Activated B cell treated with CpG ODN at 0.5 μM for 24 hours (primary cell): ENCODE measurements at places on chromosomes 11 and 22. TPM values are rescaled to one million over a fixed set of nuclear protein-coding genes. Genes with fewer than 3 reads are reported as not detected.

DNA sequence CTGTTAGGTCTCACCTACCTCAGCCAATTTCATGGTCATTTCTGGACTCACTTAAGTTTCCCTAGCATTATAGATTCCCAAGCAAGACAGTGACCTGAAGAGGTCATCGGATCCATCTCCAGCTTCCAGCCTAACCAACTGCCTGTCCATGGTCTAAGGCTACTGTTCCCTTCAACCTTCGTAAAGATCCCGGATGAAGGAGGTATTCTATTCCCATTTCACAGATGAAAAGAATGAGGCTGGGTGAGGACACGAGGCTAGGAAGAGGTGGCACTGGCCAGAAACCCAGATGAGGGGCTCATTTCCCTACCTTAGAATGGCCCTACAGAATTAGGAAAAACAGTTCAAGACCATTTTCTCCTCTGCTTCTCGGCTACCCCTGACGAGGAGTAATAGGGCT lies 31.3 kb upstream of the DRD2 start:
- no peaks in the 10 kb centered on the region for H3K36me3 ChIP-seq
- H3K27ac ChIP-seq, result no peak overlapping the region
- DNase-seq, result no peak

- H3K27me3 ChIP-seq, result peaks cover 20% of the 10 kb centered on the region
- H3K27ac ChIP-seq, result no peak overlapping the region
- H3K36me3 ChIP-seq, result no peaks in the 10 kb centered on the region
- no peak overlapping the region for H3K4me3 ChIP-seq
These were observed 245.7 kb downstream of the ST3GAL4 start for GRCh38 chr11:126601136-126601535.

- H3K4me1 ChIP-seq, result peaks cover 4% of the 10 kb centered on the region
- peaks cover 9% of the 10 kb centered on the region for H3K27me3 ChIP-seq
- peak overlapping the region; percentile 9 for H3K4me3 ChIP-seq
- H3K36me3 ChIP-seq, result no peaks in the 10 kb centered on the region
These were observed 4.5 kb downstream of the INPP5J start for GRCh38 chr22:31127181-31127772.

DNA sequence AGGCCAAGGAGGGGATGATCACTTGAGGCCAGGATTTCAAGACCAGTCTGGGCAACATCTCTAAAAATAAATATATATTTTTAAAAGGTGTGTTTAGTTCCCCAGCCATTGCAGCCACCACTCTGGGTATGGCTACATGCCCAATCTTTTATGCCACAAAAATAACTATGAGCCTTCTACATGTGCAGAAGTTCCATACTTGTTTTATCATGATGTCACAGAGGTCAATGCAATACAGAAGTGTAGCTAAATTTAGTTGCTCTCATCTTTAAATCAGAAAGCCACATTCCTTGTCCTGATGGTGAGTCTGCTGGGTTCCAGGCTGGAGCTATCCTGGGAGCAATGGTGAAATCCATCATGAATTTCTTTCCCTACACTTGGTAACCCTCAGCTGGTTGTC lies 436.3 kb downstream of the DYNC2H1 start:
- no peaks in the 10 kb centered on the region for H3K27me3 ChIP-seq
- DNase-seq, result no peak
- no peak overlapping the region for H3K27ac ChIP-seq
- no peak overlapping the region for H3K4me3 ChIP-seq

DNA sequence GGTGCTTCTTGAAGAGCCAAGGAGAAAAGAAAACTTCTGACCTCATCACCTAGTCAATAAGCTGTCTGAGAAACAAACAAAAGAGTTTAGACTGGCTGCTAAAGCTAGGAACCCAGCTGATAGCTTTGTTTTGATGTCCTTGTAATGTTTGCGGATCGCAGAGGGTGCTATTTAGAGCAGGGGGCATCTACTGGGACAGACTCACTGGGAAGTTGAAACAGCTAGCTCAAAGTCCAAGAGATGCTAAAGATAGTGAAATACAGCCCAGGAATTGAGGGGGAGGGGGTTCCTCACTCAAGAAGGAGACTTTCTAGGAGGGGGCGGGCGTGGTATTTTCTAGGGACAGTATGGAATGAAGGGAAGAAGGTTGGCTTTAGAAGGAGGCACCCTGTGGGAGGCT lies 18.9 kb downstream of the ZBTB16 start:
- DNase-seq, result no peak
- no peak overlapping the region for H3K27ac ChIP-seq
- no peaks in the 10 kb centered on the region for H3K36me3 ChIP-seq
- peaks cover 43% of the 10 kb centered on the region for H3K4me1 ChIP-seq
- peaks cover 42% of the 10 kb centered on the region for H3K27me3 ChIP-seq
- H3K4me3 ChIP-seq, result no peak overlapping the region

Gene MAPK11
- total RNA-seq, result 10.7 and 11.3 TPM in 2 replicates

Gene TBX10
- total RNA-seq, result not detected in 2 replicates

Gene OR8D4
- total RNA-seq, result not detected in 2 replicates

Gene HTATIP2
- 35.7 and 36.5 TPM in 2 replicates for total RNA-seq

Gene TRIM48
- not detected in 2 replicates for total RNA-seq

Gene MRGPRX4
- not detected in 2 replicates for total RNA-seq
